ENCODE measurements at places on chromosomes 16 and 17.

DNA sequence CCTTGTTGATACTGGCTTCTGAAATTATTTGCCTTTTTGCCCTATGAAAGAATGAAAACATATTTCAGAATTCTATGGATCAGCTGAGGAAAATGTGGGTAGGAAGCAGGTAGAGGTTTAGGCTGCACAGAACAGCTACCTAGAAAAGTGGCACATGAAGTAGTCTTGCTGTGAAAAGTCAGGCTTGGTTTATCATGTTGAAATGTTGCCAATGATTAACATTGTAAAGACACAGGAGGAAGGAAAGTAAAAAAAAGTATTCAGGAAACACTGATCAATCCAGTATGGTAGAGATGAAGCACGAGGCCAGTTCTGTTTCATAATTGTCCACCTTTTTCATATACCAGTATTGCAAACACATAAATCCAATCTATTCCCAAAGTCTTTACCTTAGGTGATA lies 29.9 kb downstream of the ABCA6 start:
- DNase-seq, result no peak

- peak; percentile 56 for DNase-seq
These were observed 483 bp downstream of the RPA1 start for GRCh38 chr17:1830288-1830687.

- no peak for DNase-seq
These were observed 41.7 kb upstream of the NF1 start for GRCh38 chr17:31053071-31053470.

GRCh38 chr16:65196420-65197075 lies 74.7 kb upstream of the CDH11 start:
- DNase-seq, result no peak

DNA sequence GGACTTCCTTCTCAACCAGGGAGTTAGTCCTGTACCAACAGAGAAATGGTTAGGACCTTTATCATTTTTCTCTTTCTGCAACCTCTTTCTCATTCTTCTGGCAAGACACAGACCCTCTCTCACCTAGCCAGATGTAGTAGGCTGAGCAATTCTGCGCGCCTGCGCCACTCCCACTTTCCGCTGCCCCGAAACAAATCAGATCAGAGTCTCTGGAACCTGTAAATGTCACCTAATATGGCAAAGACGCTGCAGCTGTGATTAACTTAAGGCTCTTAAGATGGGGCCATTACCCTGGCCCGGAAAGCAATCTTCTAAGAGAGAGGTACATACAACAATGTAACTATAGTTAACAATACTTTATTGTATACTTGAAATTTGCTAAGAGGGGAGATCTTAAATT lies 94.3 kb upstream of the ASIC2 start:
- DNase-seq, result no peak

DNA sequence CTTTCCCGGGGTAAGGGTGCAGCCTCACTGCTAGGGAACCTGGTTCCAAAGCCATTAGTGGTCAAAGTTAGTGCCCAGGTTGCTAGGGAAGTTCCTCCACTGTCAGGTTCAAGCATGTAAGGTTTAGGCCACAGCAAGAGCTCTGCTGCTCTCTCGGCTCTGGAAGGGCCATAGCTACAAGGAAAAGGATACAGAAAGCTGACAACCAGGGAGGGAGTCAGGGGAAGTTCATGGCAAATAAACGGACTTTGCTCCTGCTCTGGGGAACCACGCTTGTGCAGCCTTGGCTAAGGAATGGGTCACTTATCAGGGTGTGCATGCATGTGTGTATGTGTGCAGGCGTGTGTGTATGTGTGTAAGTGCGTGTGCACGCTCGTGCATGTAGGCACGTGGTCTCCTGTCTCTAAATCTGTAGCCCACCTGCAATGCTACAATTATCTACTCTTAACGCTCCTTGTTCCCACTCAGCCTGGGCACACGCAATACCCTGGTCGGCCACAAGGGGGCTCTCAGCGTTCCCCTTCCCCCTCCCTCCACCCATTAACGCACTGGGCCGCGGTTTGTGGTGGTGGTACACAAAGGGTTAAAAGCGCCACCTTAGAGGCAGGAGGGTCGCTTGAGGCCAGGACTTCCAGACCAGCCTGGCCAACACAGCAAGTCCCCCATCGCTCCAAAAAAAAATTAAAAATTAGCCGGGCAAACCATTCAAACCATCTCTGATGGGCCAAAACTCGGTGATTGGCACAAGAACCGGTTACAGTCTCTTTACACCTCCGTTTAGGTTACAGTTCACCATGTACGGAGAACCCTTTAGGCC lies 48.4 kb upstream of the KDM8 start:
- DNase-seq, result peak; percentile 40

DNA sequence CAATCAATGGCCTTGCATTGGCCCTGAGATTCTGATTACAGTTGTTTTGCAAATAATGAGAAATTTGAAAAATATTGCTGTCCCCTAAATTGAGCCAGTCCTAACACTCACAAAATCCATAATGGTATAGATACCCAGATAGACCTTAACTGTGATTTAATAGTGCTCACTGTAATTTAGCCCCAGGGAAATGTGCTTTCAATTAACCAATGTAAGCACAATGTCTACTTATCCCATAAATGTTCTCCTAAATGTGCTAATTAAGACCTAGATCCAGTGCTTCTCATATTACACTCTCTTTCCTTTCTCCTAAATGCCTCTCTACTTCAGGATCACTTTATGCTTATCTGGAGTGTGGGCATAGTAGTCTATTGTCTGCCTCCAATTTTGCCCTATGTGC lies 417.8 kb upstream of the CCL2 start:
- DNase-seq, result no peak

- DNase-seq, result no peak
These were observed 69.7 kb upstream of the RPL38 start for GRCh38 chr17:74133740-74134139.

- DNase-seq, result no peak
These were observed 171.7 kb downstream of the ABCC12 start for GRCh38 chr16:47983999-47984580.

DNA sequence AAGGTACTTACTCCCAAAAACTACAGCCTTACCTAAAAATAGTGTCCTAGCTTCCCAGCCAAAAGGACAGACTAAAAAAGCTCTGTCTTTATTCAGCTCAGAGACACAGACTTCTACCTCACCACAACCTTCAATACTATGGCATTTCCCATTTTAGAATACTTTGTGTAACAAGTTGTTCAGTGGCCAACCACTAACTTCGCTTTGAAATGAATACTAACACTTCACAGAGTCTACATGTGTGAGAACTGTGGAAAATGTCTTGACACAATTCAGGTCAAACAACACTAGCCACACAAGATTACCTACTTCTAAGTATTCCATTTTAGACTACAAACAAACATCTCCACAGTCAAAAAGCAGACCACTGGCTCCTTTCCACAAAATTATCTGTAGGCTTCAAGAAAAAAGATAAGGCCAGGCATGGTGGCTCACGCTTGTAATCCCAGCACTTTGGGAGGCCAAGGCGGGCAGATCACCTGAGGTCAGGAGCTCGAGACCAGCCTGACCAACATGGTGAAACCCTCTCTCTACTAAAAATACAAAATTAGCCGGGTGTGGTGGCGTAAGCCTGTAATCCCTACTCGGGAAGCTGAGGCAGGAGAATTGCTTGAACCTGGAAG lies 3.2 kb downstream of the HELZ start:
- no peak for DNase-seq
